ENCODE measurements at places on chromosomes 16 and 17. TPM values are rescaled to one million over a fixed set of nuclear protein-coding genes. Genes with fewer than 3 reads are reported as not detected.
A peak's percentile ranks its signal among the peaks of the same experiment; 100 is the strongest.

- no peak overlapping the region for H3K4me3 ChIP-seq
- no peak overlapping the region for H3K27ac ChIP-seq
- H3K27me3 ChIP-seq, result no peaks in the 10 kb centered on the region
- DNase-seq, result peak; percentile 27
- peaks cover 31% of the 10 kb centered on the region for H3K4me1 ChIP-seq
Observed at GRCh38 chr16:4648917-4649316, 24.3 kb downstream of the MGRN1 start.

Gene C17orf107
- total RNA-seq, result 2.6 TPM

Gene ZDHHC1
- total RNA-seq, result 0.58 TPM

Gene SLC5A11
- not detected for total RNA-seq

DNA sequence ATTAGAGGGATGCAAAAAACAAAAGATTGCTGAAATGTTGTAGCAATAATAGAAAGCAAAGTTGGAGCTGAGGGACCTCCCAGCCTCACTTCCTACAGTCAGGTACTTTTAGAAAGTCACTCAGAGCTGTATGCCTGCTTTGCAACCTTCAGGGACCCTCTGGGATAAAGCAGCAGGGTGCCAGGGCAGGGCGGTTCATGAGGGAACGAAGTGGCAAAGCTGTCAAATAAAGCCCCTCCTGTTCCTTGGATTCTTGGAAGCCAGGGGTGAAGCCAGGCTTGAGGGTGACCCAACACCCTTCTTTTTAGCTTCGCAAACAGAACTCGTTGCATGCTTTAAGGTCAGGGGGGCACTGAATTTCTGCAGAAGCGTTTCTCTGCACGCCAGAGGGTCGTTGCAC lies 767 bp downstream of the ATP2C2 start:
- no peak overlapping the region for H3K4me3 ChIP-seq
- H3K27me3 ChIP-seq, result peaks cover 43% of the 10 kb centered on the region
- DNase-seq, result no peak
- H3K27ac ChIP-seq, result no peak overlapping the region
- H3K4me1 ChIP-seq, result peaks cover 1% of the 10 kb centered on the region
- H3K36me3 ChIP-seq, result no peaks in the 10 kb centered on the region

Gene KRT31
- total RNA-seq, result not detected

Data from activated CD4-positive, alpha-beta T cell treated with anti-CD3 and anti-CD28 coated beads for 36 hours (primary cell).